ENCODE measurements at places on chromosomes 5 and 9.

DNA sequence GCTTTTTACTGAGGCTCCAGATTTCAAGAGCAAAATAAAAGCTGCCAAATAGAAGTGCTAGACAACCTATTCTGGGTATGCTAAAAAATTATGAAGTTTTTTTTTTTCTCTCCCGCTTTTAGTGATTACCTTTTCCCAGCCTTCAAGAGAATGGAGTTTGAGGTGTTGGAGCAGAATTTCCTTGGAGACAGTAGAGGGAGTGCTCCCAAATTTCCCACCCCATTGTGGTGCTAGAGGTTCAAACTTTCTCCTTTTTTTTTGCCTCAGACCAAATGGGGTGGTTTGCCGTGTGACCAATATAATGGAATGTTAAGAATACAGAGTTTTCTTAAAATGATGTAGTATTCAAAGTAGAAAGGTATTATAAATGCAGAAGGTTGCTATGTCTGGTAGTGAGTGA lies 244.2 kb upstream of the RIOK2 start:
- no peak for DNase-seq

DNA sequence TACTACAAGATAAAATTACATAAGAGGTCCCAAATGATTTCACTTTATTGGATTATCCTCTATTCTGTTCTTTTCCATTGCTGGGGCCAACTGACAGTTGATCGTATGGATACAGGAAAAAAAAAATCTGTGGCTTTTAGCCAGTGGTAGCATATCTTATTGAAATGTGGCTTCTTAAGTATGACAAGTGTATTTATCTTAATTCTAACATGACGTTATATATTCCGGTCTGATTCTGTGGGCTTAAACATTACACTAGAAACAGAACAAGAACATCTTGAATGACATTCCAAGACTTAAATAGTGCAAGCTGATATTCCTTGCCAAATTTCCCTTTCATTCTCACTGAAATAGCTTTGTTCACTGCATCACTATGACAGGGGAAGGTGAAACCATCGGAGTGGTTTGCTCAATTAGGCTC lies 117.9 kb downstream of the INSYN2B start:
- no peak for DNase-seq

- peak; percentile 29 for DNase-seq
Measured at GRCh38 chr5:74446725-74447241, 193.7 kb downstream of the ENC1 start.

DNA sequence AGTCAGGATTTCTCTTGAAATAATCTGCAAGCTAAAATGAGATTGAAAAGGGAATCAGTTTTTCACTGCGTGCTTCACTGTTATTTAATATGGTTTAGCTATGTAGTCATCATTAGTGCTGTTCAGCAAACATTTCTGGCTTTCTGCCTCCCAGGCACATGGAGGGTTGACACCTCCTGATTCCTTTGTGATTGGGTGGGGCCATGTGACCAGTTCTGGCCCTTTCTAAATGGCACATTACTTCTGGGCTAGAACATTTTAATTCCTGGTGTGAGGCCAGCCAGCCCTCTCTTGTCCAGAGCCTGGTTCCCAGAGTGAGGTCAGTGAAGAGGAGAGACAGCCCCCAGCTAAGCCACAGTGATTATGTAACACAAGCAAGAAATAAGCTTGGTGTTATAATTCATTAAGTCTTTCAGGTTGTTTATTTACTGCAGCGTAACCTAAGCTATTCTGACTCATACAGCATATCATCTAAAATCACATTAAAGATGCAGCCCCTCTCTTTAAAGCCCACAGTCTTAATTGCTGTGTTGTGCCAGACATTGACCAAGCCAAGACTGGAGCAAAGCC lies 17.4 kb upstream of the ARSI start:
- no peak for DNase-seq

- DNase-seq = no peak
Measured at GRCh38 chr5:121795511-121795910, 56.2 kb upstream of the FTMT start.

- no peak for DNase-seq
Measured at GRCh38 chr5:32583582-32584232, 1.6 kb upstream of the SUB1 start.

GRCh38 chr5:173778152-173778782 lies 109.9 kb upstream of the CPEB4 start:
- no peak for DNase-seq

- no peak for DNase-seq
Measured at GRCh38 chr5:118990582-118990981, 2.2 kb upstream of the DTWD2 start.

GRCh38 chr9:129143031-129143927 lies 32.1 kb downstream of the PTPA start:
- DNase-seq = peak; percentile 68

- no peak for DNase-seq
Measured at GRCh38 chr5:27706832-27707231, 668.4 kb upstream of the CDH9 start.

- no peak for DNase-seq
Measured at GRCh38 chr9:115411993-115412452, 294.1 kb upstream of the TNC start.

GRCh38 chr5:89735082-89735481 lies 674.5 kb downstream of the CETN3 start:
- no peak for DNase-seq

DNA sequence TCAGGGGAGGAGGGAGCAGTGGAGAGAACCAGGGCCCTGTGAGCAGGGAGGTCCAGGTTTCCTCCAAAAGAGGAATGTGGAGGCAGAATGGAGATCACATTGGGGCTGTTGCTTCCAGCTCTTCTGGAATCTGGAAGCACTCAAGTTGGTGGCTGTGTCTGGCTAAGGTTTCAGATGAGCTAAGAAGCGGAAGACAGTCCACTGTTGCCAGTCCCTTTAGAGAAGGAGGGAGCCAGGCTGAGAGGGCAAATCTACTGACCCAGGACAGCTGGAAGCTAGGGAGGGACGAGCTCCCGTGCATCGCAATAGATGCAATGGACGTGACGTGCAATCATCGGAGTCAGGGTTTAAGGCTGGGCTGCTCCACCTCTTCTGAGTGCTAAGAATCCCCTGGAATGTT lies 71.2 kb downstream of the TENT4A start:
- DNase-seq = no peak

GRCh38 chr5:67451640-67452279 lies 255.2 kb upstream of the CD180 start:
- no peak for DNase-seq

DNA sequence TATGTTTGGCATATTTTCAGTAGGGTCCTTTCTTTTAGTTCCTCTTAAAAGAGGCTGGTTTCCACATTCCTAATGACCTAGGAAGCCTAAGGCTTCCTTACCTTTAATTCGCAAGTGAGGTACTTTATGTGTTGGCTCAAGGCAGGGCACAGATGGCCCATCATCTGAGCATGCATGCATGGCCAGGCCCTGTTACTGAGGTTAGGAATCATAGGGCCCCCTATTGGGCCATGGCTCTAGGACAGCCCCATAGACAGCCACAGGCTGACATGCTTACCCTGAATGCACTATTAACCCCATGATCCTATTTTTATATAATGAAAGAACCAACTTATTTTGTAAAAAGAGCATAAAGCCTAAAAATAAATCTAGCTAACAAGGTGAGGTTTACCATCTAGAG lies 271.4 kb downstream of the ELAVL2 start:
- DNase-seq = no peak

- no peak for DNase-seq
Measured at GRCh38 chr5:50995285-50995942, 329.0 kb downstream of the PARP8 start.

DNA sequence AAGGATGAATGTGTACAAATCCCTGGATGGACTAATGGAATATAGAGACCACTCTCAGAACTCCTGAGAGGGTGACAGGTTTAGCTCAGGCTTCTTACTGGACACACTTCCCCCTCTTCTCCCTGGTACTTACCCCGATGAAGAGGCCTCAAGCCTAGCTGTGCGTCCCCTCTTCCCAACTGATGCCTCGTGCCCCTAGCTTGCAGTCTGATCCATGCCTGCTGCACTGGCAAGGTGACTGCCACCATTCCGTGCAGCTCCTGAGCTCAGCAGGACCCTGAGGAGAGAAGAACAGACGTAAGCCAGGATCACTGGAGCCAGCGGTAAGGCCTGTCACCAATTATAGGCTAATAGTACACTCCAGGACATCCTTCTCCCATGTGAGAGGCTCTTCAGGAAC lies 5.5 kb upstream of the STOML2 start:
- DNase-seq = no peak

DNA sequence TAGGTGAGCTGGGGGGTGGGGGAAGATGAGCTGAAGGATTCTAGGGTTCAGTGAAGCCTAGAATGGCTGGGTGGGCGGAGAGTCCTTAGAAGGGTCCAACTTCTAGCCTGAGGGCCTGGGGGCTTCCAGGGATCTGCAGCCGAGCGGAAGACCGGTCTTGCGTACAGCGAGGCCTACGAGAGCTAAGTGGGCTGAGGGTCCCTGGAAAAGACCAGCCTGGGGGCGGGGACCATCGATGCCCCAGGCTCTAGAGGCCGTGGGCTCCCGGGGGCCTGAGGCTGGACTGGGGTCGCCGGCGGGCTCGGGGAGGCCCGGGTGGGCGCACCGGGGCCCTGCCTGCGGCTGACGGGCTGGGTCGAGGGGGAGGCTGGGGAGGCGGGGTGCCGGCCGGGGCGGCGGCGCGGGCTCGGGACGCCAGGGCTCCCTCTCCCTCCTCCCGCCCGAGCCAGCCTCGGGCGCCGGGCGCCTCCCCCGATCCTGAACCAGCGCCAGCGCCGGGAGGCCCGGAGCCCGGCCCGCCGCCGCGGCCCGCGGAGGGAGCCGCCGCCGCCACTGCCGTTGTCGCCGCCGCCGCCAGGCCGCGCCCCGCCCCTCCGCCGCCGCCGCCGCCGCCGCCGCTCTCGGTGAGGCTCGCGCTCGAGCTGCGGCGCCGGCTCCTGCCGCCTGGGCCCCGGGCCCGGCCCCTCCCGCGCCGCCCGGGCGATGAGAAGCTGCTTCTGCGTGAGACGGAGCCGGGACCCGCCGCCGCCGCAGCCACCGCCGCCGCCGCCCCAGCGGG lies at the start of gene MVB12B:
Gene MVB12B (plus strand): TSS at position 602 of the 778 bp plus-strand sequence. CDS start 101 bp downstream, at position 703.
- peak; percentile 60 for DNase-seq

GRCh38 chr5:154986151-154986550 lies 27.4 kb upstream of the KIF4B start:
- DNase-seq = no peak

- DNase-seq = no peak
Measured at GRCh38 chr9:88697764-88698432, 162.9 kb downstream of the NXNL2 start.

- DNase-seq = peak; percentile 11
Measured at GRCh38 chr9:118059484-118060278, 355.5 kb downstream of the TLR4 start.

DNA sequence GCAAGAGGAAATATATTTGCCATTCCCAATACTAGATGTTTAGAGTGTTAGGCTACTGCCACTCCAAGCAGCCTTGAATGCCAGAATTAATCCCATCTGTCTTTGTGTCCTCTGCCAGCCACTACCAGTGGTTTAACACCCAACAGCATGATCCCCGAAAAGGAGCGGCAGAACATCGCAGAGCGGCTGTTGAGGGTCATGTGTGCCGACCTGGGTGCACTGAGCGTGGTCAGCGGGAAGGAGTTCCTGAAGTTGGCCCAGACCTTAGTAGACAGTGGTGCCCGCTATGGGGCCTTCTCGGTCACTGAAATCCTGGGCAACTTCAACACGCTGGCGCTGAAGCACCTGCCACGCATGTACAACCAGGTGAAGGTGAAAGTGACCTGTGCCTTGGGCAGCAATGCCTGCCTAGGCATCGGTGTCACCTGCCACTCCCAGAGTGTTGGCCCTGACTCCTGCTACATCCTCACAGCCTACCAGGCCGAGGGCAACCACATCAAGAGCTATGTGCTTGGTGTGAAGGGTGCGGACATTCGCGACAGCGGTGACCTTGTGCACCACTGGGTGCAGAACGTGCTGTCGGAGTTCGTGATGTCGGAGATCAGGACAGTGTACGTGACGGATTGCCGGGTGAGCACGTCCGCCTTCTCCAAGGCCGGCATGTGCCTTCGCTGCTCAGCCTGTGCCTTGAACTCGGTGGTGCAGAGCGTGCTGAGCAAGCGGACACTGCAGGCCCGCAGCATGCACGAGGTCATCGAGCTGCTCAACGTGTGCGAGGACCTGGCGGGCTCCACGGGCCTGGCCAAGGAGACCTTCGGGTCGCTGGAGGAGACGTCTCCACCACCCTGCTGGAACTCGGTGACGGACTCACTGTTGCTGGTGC lies 29.3 kb downstream of the AMBP start:
- no peak for DNase-seq

- DNase-seq = no peak
Measured at GRCh38 chr5:174721530-174722432, 2.6 kb upstream of the MSX2 start.

DNA sequence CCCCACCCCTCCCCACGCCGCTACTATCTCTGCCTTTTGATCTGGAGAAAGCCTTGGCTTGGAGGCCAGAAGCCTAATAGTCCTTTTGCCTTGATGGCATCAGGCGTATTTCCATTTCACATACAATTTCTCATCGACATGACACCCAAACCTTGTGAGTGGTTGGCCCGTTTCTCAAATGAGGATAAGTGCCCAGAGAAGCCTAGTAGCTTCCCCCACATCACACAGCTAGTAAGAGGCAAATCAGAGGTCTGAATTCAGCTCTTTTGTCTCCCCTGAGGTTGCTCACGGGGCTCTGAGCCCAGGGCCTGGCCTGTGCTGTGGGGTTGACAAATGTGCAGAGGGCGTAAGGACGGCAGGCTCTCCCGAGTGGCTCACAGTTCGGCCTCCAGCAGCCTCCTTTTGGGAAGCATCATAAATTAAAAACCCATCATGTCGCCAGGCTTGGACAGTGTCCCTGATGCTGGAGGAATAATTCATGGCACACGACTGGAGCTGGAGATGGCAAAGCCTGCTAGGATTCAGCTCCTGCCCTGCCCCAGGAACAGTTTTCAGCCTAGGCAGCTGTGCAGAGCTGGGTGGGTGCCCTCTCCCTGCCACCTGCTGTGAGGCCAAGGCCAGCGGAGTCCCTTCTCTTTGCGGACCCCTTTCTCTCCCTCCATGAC lies 263.8 kb downstream of the NSG2 start:
- no peak for DNase-seq

- no peak for DNase-seq
Measured at GRCh38 chr9:85594316-85594715, 147.4 kb downstream of the AGTPBP1 start.

DNA sequence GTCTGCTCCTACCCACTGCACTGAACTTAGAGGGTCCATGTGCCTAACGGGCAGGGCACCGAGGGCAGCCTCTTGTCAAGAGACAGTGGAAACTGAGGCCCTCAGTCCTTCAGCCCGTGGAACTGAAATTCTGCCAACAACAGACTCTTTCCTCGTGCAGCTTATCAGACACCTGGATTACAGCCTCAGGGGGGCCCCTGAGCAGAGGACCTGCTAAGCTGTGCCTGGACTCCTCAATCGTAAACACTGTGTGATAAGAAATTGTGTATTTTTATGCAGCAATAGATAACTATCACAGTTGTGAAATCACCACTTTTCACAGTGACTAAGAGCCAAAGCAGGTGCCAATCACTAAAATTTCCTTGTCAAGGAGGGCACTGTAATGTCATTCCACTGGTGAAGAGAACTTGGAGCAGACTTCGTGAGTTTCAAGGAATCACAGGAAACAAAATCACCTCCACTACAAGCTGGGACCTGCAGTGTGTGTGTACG lies 33.4 kb upstream of the CTSV start:
- DNase-seq = no peak

- DNase-seq = no peak
Measured at GRCh38 chr9:112032009-112032408, 135.4 kb downstream of the UGCG start.

- no peak for DNase-seq
Measured at GRCh38 chr5:16585041-16585667, 31.6 kb downstream of the RETREG1 start.
